ENCODE measurements at places on chromosomes 1 and 21. TPM values are rescaled to one million over a fixed set of nuclear protein-coding genes. Genes with fewer than 3 reads are reported as not detected.

The CFHR3 gene
- total RNA-seq: not detected

DNA sequence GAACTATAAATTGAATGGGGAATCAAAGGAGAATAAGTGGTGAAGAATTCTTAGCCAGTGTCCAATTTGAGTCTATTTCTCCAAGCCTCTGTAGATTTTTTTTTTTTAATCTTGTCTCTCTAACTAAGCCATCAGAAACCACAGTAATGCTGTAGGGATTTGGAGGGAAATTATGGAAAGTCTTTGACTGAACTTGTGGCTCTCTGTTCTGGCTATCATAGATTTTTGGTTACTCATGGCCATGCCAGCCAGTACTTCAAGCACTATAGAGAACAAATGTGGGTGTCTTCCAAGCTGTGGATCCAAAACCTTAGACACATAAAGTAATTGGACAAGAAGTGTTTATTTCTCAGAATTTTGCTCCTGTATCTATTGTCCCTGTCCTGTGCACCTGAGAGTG lies 147.9 kb downstream of the LRRC40 start:
- DNase-seq: no peak

DNA sequence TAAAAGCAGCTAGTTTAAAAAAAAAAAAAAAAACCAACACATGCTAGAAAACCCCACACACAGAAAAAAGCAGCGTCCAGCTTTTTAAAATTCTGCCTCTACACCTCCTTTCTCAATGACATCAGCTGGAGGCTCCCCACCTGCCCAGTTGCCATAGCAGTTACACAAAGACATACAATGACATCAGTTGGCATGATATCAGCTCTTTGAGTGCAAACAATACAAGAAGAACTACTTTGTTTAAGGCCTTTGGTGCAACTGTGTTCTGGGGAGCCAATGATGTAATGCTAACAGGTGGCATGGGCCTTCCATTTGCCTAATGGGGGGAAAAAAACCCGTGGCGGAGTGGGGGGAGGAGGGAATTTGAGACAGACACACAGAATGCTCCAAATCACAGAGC lies 32.9 kb downstream of the DUSP10 start:
- DNase-seq: peak; percentile 85

The TAS1R1 gene
- not detected for total RNA-seq

DNA sequence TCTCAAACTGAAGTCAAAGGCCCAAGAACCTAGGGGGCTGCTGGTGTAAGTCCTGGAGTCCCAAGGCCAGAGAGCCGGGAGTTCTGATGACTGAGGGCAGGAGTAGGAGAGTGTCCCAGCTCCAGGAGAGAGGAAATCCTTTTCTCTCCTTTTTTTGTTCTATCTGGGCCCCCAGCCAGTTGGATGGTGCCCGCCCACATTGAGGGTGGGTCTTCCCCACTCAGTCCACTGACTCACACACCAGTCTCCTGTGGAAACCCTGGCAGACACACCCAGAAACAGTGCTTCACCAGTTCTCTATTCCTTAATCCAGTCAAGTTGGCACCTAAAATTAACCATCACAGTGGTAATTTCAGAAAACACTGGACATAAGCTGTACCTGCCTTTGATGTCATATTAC lies 12.7 kb upstream of the WDR26 start:
- DNase-seq: no peak

DNA sequence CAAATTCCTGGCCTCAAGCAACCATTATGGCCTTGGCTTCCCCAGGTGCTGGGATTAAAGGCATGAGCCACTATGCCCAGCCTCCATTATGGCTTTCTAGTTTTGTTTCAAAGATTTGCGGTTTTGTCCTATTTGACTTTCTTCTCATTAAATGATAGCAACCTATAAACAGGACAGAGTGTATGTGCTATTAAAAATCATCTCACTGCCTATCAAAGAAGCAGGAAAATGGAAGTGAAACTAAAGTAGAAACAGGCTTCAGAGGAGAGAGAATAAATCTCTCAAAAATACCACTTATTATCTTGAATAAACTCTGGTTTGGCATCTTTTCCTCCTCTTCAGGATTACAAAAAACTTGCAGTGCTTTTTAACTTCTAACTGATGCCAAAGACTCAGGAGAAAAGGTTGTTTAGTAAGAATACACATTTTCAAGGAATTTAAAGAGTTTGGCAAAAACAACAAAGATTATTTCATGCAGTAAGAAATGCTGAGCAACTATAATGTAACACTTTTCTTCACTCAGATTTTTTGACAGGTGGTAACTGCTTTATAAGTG lies 28.7 kb downstream of the ACBD3 start:
- DNase-seq: no peak

The C8A gene
- not detected for total RNA-seq

DNA sequence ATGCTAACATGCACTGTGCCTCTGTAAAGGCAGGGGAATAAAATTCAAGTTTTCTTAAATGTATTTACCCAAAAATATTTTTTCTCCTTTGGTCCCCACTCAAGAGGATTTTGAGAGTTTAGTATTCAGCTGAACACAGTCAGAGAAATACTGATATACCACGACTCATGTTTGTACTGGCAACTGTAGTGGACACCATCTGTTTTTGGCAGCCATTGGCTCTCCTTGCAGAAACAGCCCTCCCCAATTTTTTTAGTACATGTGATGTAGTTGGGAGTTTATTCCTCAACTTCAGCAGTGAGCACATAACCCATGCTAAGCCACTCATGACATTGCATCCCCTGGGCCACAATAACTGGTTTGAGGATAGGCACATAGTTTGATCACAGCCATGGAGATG lies 154.8 kb upstream of the POU3F1 start:
- no peak for DNase-seq

DNA sequence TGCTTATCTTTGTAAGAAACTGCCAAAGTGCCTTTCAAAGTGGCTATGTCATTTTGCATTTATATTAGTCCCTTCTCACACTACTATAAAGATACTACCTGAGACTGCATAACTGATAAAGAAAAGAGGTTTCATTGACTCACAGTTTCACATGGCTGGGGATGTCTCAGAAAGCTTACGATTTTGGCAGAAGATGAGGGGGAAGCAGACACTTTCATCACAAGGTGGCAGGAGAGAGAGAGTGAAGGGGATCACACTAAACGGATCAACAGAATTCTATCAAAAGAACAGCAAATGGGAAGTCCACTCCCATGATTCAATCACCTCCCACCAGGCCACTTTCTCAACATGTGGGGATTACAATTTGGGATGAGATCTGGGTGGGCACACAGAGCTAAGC lies 1352.0 kb upstream of the B3GALT2 start:
- DNase-seq: no peak

DNA sequence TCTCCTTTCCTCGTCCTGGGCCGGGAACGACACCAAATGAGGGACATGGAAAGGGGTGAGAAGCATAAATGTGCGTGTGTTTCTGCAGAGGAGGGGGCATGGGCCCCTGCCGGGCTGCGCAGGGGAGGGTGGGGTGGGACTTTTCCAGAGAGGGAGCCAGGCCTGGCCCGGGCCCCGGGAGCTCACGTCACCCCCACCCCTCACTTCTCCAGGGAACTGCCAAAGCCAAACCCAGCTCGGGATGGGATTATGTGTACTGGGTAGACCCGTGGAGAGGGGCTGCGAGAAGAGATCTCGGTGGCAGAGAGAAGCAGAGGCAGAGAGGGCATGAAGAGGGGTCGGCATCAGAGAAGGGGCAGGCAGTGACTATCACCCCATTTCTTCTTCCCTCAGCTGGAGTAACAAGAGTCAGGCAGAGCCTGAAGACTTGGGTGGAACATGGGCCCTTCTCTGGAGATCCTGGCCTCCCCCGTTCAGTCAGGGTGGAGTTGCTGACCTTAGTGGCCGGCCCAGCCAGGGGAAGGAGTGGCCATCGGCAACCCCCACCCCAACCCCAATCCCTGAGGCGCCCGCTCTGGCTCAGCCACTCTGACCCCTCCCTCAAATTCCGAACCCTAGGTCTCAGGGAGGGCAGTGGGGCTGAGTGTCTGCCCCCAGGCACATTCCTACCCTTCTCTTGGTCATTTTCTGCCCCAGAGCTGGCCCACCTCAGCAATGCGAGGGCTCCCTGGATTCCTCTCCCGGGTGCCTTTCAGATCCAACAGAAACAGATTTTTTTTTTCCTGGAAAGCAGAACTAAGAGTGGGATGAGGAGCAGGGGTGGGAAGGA lies 1.2 kb downstream of the ADAMTSL4 start:
- DNase-seq: peak; percentile 89

- DNase-seq: no peak
Measured at GRCh38 chr1:170959385-170959784, 24.1 kb downstream of the MROH9 start.

- DNase-seq: no peak
Measured at GRCh38 chr1:18645747-18646090, 15.1 kb downstream of the PAX7 start.

DNA sequence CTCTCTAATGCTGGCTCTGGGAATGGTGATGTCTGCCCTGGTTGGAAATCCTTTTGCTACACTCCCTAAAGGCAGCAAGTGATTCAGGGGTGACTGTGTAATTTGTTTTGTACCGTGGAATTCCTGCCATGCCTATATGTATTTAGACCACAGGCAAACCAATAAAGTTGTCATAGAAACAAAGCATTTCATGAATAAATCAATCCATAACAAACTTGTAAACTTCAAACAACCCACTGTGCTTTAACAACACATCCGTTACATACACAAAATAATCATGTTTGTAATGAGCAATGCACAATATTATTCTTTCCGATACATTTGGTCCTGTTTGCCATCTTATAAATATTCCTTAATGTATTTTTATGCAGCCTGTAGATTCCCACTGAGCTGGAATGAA lies 330.3 kb upstream of the SNX7 start:
- no peak for DNase-seq

The ERRFI1 gene
- total RNA-seq: 131 TPM

- DNase-seq: no peak
Measured at GRCh38 chr1:9759939-9760338, 63.8 kb downstream of the CLSTN1 start.

DNA sequence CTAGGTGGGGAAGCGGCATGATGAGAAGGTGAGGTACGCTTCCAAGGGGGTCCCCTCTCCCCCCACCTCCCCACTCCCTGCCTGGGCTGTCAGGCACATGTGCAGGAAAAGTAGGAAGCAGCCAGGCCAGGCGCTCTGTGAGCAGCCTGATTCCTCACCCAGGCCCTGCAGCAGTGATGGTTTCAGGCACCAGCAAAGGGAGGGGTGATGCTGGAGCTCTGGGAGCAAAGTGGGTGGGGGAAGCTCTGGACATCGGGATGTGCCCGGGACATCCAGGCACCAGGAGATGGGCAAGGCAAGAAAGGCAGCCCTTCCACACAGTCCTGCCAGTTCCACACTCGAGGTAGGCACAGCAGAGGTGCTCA lies 106.1 kb downstream of the CRYAA start:
- DNase-seq: no peak

DNA sequence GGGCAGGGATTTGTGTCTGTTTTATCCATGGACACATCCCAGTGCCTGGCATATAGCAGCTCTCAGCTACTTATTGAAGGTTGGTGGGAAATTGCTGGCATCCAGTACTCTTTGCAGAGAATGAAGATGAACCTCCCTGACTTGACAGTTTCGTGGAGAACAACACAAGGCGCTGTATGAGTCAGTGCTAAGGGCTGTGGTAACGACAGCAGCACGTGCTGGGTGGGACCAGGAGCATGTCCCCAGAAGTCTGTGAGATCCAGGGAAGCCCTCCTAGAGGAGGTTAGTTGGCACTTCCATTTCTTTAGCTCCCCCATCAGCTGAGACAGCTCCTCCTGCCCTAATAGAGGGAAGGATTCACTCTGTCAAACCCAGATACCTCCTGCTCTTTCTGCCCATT lies 25.9 kb upstream of the IL19 start:
- DNase-seq: no peak

The LDLRAD2 gene
- total RNA-seq: not detected

The HFM1 gene
- 3.0 TPM for total RNA-seq

- DNase-seq: no peak
Measured at GRCh38 chr1:40197656-40198055, 36.5 kb downstream of the RLF start.

DNA sequence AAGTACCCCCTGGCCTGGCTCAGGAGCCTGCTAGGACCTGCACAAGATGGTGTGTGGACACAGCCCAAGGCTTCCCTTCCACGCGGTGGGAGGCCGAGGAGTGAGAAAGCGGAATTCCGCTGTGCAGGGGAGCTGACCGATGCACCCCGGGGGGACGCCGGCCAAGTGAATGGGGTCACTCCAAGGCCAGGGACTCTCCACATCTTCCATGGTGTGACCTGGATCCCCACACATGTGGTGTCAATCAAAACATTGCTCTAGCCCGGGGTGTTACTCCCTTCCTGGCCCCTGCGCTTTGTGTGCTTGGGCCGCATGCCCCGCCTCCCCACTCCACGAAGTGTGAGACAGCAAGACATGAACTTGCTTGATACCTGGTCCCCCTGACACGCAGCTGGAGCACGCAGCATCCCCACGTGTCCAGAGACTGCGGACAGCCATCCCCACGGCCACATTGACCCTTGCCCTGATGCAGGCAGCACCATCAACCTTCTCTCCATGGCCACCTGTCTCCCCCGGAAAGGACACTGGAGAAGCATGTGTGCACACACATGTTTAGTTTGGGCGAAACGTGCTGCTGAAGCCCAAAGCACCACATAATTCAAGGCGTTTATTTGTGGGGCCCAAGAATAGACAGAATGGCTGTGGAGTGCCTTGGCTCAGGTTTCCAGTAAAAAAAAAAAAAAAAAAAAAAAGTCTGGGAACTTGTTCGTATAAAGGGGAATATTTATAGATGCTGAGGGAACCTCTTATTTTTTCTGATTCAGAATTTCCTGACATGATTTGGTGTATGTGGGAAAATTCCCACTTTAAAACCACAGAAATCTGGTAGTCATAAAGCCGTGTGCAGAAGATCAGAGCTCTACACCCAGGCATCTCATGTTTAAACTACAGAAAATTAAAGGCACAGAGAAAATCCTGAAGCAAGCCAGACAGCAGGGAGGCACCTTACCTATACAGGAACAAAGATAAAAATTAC lies 171.7 kb downstream of the HUNK start:
- DNase-seq: no peak

GRCh38 chr21:42042651-42043050 lies 28.5 kb upstream of the UMODL1 start:
- DNase-seq: no peak

- no peak for DNase-seq
Measured at GRCh38 chr1:91734761-91735160, 151.2 kb downstream of the TGFBR3 start.

- DNase-seq: peak; percentile 38
Measured at GRCh38 chr21:36725793-36726386, 27.0 kb downstream of the SIM2 start.

DNA sequence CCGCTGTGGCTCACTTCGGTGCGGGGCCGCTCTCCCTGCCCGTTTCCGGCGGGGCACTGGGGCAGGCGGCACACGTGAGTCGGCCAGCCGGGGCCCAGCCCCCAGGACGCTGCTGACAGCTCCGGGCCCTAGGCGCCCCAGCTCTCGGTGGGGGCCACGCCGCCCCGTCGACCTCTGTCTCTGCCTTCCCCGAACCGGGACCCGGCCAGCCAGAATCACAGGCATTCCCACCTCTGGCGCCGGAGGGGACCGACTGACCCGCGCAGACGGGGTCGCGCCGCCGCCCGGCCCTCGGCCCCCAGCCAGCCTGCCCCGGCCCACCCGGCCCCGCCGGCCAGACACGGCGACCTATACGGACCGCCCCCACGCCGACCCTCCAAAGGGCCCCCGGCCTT lies 755 bp downstream of the SCMH1 start:
- peak; percentile 84 for DNase-seq

Data from sigmoid colon (tissue), 7 donors.